Sigmoid colon (tissue), 7 donors: ENCODE measurements at places on chromosomes 12 and 14. TPM values are rescaled to one million over a fixed set of nuclear protein-coding genes. Genes with fewer than 3 reads are reported as not detected.

GRCh38 chr14:94398536-94398935 is 10.1 kb upstream of the SERPINA1 start:
- no peak overlapping the region for H3K4me3 ChIP-seq
- no peaks in the 10 kb centered on the region for H3K4me1 ChIP-seq
- no peaks in the 10 kb centered on the region for H3K36me3 ChIP-seq
- H3K27me3 ChIP-seq = no peaks in the 10 kb centered on the region
- no peak for DNase-seq

DNA sequence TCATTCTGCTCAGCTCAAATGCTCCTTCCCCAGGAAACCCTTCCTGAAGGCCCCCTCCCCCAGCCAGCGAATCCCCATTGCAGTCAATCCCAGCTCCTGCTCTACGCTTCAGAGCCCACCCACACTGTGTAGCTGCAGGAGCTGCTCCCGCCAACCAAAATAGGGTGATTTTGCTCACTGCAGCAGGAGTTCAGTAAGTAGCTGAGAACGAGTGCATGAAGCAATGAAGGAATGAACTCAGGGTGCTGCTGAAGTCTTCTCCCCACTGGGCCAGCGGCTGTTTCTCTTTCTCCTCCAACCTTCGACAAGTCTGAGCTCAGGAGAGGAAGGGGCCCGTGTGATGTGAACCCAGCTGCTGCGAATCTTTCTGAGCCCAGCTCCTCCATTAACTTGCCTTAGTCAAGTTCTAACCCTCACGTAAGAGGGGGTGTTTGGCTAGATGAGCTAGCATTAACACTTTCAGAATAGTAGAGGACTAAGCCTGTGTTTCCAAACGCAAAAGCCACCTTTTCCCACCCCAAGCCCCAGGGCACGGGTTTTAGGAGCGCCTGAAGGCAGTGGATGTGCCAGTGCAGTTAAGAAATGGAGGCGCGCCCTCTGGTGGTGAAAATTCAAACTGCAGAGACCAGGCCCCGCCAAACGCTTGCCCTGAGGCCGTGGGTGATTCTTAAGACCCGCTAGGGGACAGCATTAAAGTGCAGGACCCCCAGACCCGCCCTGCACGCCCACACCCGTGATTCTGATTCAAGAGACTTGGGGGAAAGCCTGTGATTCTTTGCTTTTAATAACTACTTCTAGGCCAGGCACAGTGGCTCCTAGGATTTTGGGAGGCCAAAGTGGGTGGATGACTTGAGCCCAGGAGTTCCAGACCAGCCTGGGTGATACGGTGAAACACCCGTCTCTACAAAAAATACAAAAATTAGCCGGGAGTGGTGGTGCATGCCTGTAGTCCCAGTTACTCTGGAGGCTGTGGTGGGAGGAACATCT is 11.9 kb upstream of the SERPINA4 start:
- no peaks in the 10 kb centered on the region for H3K36me3 ChIP-seq
- H3K27ac ChIP-seq = no peak overlapping the region
- DNase-seq = no peak

- H3K27ac ChIP-seq = no peak overlapping the region
- H3K4me3 ChIP-seq = no peak overlapping the region
- no peaks in the 10 kb centered on the region for H3K4me1 ChIP-seq
- DNase-seq = no peak
These were observed 39.7 kb upstream of the TSPAN8 start for GRCh38 chr12:71197460-71197859.

The ACOT6 gene
- not detected for total RNA-seq

The AKAP3 gene
- total RNA-seq = 0.36 TPM

DNA sequence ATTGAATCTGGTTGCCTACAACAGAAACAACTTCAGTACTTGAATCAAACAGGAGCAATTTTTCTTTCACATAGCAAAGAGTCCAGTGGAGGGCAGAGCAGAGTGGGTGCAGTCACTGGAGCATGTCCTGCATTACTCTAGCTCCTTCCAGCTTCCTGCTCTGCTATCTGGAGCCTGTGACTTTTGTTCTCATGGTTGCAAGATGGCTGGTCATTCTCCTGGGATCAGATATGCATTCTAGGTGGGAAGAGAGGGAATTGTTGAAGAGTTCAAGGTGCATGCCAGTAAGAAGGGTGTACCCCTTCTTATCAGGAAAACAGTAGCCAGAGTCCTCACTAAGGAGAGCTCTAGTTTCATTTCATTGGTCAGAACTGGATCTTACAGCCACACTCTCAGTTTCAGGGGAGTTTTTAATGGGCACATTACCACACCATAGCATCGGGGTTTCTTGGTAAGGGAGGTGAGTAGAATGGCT is 8.0 kb downstream of the IFT43 start:
- H3K36me3 ChIP-seq = no peaks in the 10 kb centered on the region
- H3K4me1 ChIP-seq = peaks cover 46% of the 10 kb centered on the region
- no peaks in the 10 kb centered on the region for H3K27me3 ChIP-seq
- no peak for DNase-seq
- no peak overlapping the region for H3K4me3 ChIP-seq

The CLBA1 gene
- 3.3 TPM for total RNA-seq

The LGALS3 gene
- total RNA-seq = 237 TPM

DNA sequence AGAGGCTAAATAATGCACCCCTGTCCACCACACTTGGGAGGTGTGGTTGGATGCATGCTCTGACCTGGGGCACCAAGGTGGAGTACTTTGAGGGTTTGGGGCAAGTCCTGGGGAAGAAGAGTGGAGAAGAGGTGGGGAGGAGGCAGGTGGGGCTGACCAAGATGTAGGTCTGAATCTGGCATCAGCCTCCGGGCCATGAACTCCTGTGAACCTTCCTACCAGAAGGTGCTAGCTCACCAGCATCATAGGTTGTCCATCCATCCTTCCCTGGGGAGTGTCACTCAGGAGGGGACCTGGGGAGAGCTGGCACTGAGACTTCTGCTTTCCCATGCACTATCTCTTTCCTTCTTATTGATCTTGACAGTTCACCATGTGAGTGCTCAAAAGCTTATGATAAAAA is 13.6 kb upstream of the EMP1 start:
- H3K4me1 ChIP-seq = no peaks in the 10 kb centered on the region
- no peak for DNase-seq
- H3K36me3 ChIP-seq = no peaks in the 10 kb centered on the region
- H3K4me3 ChIP-seq = no peak overlapping the region
- no peak overlapping the region for H3K27ac ChIP-seq

The TAS2R10 gene
- total RNA-seq = not detected
